CD4-positive, alpha-beta memory T cell (primary cell): ENCODE measurements at places on chromosomes 4 and X.
A peak's percentile ranks its signal among the peaks of the same experiment; 100 is the strongest.

DNA sequence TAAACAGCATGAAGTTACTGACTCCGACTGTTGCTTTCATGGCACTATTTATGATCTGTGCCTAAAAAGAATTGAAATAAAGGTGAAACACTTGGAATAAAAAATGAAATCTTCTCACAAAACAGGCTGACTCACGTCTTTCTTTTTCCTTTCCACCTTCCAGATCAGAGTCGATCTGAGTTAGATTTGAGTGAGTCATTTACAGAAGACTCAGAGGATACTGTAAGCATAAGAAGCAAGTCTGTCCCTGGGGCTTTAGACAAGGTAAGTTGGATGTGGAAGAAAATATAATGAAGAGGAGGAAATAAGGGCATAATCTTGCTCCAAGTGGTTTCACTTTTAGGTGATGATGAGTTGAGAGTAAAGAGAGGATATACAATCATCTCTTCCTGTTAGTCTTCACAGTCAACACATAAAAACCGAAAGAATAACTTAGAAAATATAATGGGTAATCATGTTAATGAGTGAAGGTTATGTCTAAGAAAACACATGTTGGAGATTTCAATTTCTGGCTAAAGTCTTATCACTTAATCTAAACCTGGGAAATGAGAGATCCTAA is 89.7 kb downstream of the SYTL5 start:
- DNase-seq = no peak

- DNase-seq = no peak
These were observed 30.0 kb upstream of the TADA2B start for GRCh38 chr4:7013175-7013574.

DNA sequence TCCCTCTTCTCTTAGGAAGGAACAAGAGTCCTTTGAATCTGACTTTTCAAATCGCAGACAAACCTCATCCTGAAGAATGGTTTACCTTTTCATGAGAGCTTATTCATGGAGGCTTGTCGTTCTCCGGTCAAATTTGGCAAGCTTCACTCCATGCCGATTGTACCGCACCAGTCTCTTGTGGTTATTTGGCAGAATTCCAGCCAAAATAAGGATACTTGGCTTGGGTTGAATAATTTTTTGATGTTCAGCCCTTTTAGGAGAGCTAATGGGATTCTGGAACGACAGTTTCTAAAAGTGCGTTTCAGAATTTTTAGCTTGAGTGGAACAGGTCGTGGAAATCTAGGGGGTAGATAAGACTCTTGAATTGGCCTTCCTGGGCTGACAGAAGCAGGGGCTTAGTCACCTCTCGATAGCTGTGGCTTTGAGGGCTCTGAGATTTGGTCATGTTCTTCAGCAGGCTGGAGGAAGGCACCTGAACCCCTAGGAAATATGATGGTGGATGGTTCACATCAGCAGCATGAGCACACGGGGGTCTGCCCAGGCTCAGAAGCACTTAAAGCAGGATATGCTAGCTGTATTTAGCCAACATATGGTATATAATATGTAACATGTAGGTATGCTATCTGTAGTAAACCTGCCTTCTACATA is 1.5 kb downstream of the KLHL2 start:
- no peak for DNase-seq

DNA sequence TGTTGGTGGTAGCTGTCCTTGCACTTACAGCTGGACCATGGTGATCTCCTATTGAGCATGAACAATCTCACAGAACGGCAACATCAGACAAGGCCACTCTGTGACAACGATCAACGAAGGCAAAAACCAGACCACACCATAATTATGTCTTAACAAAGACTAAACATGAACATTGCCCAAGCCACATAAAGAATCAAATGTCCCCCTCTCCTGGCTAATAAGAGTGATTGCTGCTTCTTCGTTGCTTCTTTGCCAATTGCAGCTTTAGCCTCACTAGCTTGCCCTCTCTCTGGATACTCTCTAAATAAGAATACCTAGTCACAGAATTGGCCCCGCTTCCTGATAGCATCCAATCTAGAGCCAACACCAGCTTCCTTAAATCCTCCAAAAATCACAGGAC is 41.5 kb upstream of the PGRMC1 start:
- DNase-seq = no peak

- DNase-seq = no peak
These were observed 37.5 kb downstream of the HERC3 start for GRCh38 chr4:88629826-88630225.

DNA sequence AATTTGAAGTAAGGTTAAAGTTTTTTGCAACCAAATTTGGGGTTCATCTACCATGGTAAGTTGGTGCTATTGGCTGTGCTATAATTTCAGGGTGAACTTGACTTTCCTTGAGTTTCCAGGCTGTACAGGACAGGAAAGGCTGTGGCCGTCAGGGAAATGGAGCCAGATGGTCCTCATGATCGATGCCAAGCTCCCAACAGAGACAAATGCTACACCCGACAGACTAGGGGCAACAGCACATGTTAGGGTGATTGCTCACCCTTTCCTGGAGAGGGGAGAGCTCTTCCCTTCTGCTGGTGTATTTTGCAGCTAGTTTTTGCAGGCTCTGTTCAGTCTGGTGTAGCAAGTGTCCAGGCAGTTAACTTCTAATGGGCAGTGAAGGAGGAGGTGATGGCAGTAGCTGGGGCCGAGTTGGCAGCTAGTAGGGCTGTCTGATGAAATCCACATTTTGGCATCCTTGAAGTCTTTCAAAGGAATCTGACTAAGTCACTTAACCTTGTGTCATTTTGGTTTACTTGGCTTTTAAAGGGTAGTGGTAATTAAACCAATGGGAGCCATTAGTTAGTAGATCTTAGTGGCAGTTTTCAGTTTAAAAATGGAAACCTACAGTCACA is 47.8 kb downstream of the GAB1 start:
- no peak for DNase-seq

- peak; percentile 26 for DNase-seq
These were observed 25.5 kb downstream of the BBS12 start for GRCh38 chr4:122758033-122758432.
